GM13977 (cell line): ENCODE measurements at places on chromosomes 12 and 14.

DNA sequence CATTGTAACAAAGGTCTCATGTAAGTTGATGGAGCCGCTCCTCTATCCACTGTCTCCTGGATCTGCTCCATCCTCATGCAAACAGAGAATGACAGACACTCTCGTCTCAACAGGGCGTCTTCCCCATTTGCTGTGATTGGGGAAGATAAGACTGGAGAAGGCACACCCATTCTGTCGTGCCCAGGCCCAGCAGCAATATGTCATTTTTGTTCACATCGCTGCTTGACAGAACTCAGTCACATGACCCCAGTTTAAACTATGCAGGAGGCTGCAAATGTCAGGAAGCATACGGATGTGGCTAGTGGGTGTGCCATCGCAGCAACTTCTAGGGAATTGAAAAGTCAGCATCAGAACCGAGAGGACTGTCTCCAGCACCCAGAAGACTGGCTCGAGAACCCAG, 290.5 kb downstream of the TMEM132D start:
- DNase-seq = no peak

GRCh38 chr14:91258011-91258618, 13.6 kb upstream of the GPR68 start:
- no peak for DNase-seq

DNA sequence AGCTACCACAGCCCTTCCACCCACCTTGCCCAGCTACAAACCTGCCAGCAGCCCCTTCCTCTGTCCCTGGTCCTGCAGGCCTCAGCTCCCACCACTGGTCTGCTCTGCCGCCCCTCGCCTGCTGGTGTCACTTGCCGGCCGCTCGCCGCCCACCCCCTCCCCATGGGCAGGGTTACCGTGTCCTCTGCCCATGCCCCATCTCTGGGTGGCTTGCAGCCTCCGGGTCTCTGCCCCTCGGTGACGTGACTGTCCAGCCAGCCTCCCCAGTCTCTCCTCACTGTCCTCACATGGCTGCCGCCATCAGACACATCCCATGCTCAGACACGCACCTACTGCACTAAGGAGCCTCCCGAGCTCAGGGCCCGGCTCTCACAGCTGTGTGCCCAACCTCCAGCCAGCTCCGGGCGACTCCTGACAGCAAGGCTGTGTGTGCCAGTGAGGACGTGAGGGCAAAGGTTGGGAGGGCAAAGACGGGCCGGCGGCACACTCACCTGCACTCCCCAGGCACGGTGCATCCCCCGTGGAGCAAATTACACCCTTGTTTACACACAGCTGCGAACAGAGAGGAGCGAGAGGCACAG, 13.4 kb downstream of the JAG2 start:
- DNase-seq = no peak

GRCh38 chr14:63938198-63939005, 85.6 kb downstream of the SYNE2 start:
- peak; percentile 21 for DNase-seq

DNA sequence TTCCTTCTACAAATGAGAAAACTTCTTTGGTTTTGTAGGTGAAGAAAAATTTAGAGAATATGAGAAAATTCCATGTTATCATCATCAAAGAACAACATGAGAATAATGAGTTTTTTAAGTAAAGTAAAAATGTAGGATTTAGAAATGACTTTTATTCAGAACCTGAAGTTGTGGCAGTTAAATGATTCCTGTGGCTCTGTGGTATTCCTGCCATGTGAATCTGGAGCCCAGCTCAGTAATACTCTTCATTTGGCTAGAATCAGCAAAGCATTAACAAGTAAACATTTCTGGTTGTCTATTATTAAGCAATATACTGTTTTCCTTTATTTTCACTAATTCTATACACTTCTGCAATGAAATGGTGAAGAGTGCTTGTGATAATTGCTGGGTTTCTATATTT, 95.6 kb upstream of the E2F7 start:
- DNase-seq = no peak

- peak; percentile 39 for DNase-seq
These were observed 27.1 kb upstream of the PCNX4 start for GRCh38 chr14:60064491-60065072.

GRCh38 chr12:70840656-70841350, 79.7 kb downstream of the PTPRR start:
- DNase-seq = no peak

- DNase-seq = no peak
These were observed 48.7 kb downstream of the ACADS start for GRCh38 chr12:120774169-120774916.

DNA sequence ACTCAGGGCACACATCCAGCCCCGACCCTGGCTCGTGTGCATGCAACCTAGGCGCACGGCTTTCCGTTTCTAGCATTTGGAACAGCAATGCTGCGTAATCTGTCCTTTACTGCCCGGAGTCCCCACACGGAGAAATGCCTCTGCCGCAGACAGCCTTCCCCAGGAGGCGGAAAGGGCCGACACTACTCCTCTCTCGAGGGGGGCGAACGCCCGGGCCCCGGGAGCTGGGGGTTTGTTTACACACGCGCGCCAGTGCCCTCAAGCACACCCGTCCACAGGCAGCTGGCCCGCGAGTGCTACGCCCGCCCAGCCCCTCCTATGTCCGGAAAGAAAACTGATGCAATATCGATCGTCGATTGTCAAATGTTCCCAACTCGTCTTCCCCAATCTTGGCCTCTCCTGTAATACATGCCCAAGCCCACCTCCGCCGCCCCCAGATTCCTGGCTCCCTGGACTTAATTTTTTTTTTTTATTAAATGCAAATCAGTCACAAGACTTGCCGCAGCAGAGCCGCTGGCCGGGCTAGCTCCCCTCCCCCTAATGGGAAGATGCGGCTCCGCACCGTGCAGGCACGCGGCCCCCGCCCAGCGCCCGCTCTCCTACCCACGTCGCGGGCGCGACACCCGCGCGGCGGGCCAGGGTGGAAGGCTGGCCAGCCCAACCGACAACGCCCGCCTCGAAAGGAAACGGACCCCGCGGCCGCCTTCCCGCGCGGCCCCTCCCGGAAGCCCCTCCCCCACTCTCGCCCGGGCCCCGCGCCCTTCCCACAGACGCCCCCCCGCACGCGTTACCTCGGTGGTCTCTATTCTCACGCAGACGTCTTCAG, 642 bp downstream of the SLC38A2 start:
- peak; percentile 67 for DNase-seq

DNA sequence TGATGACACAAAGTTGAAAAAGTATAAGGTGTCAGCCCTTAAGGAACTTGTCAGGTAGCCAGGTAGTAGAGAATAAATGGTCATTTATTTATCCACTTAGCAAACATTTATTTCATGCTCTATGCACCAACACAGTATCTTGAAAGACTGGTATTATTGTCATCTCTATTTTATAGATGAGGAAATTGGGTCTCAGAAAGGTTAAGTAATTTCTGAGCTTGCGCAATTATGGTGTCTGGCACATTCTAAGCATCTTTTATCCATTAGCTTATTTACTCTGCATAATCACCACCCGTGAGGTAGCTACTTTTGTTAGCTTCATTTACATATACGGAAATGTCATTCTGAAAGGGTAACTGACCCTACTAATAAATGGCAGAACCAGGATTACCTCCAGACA, 2.5 kb upstream of the UTP20 start:
- DNase-seq = no peak
